ENCODE measurements at places on chromosomes 6 and 20.

- DNase-seq, result no peak
Observed at GRCh38 chr6:148293181-148293995, 49.2 kb upstream of the SASH1 start.

DNA sequence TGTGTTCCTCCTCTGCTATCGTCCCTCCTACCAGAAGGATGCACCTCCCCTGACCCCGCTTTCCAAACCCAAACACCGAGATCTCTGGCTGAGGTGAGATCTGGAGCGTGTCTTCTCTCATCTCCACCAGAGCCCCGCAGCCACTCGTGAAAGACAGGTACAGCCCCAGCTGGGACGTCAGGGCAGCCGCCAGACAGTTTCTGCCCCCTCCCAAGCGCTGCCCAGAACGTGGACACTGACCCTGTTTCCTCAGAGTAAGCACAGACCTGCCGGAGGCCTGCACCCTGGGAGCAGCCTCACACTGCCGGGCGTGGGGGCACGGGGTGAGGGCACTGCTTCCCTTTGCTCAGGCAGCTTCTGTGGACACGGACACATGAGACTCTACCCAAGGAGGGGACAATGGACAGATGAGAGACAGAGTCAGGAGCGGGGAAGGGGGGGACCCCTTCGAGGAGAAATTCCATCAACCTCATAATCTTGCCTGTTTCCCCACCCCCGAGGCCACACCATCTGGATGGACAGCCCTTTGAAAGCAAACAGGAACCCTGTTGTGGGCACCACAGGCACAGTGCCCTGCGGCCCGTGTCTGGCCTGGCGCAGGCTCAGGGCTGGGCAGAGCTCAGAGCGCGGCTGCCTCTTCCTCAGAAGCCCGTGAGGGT lies 210.6 kb downstream of the DLL1 start:
- no peak for DNase-seq

GRCh38 chr6:106743612-106744011 lies 114.2 kb downstream of the QRSL1 start:
- DNase-seq, result no peak

GRCh38 chr6:144064402-144065212 lies 30.8 kb downstream of the SF3B5 start:
- DNase-seq, result no peak

GRCh38 chr20:20827992-20828597 lies 115.7 kb upstream of the RALGAPA2 start:
- DNase-seq, result no peak

DNA sequence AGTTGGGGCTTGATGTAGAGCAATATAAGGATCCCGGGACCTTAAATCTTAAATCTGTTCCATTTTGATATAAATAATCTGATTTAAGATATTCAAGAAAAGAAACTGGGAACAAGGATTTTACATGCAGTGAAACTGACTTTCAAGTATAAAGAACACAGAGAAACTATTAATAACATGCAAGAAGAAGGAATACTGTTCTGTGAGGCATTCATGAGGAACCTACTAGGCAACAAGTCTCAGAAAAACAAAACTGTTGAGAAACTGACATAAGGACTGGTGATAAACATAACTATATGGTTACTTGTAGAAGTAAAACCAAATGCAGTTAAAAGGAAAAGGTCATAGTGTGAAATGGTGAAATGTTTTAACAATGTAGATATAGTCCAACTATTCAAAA lies 15.8 kb downstream of the HDDC2 start:
- no peak for DNase-seq

DNA sequence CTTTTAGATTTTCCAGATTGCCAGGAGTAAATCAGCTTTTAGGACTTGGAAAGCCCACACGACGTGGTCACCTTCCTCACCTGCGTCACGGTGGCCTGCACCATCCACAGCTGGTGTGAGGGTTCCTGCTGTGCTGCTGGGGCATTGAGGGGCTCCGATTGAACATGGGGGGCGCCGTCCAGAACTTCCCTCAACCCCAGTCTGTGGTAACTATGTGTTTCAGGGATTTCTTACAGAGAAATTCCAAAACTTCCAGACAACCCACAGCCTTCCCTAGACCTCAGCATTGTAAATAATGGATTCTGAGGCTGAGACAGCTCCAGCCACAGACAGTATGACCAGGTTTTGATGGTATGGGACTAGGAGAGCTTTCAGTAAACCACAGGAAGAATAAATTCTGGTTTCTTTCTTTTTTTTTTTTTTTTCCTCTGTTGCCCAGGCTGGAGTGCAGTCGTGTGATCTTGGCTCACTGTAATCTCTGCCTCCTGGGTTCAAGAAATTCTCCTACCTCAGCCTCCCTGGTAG lies 46.7 kb upstream of the IRF4 start:
- DNase-seq, result no peak

DNA sequence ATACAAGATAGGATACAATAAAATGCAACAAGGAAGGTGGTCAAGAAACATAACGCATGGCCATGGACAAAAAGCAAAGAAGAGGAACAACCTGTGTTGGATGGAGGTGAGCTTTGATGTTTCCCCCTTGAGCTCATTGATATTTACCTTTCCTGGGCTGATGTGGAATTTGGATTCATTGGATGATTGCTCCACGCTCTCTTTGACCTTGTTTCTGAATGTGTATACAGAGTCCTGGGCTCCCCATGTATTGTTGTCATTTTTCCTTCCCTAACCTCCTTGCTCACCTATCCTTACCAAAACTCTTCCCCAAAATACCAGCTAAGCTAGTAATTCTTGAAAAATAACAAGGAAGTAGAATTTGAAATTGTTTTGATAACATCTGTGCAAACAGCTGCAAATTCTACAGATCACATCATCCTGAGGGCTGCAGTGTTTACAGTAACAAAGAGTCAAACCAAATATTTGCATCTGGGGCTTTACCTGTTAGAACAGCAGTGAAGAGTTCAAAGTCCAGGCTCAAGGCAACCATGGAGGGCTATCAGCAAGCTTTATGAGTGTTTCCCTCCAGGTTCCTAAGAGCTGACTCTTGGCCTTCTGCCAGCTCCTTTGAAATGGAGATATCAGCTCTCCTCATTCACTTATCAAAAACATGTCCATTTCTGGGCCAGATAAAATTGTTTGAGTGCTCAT lies 214.3 kb upstream of the MARCKS start:
- no peak for DNase-seq

DNA sequence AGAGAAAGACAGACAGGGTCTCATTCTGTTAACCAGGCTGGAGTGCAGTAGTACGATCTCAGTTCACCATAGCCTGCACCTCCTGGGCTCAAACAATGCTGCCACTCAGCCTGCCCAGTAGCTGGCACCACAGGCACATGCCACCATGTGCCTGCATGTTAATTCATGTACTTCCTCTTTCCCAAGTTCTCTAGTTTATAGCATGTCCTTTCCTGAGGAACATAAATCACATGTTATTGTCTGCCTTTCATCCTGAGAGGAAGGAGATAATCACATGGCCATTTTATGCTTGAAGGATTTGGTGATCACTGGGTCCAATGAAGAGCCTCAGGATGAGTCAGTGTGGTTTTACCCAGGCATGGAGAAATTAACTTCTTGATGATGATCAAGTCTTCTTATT lies 47.9 kb downstream of the COL11A2 start:
- DNase-seq, result no peak

DNA sequence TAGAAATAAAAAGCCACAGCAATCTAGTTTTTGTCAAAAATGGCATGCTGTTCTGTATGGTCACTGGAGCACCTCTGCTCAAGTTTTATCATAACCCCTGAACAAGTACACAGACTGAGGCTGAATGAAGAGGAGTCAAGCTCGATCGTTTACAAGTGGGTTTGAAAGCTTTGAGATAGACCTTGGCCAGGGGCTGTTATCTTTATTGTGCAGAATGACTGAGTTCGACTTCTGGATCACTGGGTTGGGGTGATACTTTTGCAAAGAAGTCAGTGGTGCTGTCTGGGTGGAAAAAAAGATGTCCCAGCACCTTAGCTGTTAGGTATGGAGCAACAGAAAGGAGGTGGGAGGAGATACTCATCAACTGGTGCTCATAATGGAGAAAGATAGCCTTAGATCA lies 446.0 kb downstream of the HACE1 start:
- no peak for DNase-seq

DNA sequence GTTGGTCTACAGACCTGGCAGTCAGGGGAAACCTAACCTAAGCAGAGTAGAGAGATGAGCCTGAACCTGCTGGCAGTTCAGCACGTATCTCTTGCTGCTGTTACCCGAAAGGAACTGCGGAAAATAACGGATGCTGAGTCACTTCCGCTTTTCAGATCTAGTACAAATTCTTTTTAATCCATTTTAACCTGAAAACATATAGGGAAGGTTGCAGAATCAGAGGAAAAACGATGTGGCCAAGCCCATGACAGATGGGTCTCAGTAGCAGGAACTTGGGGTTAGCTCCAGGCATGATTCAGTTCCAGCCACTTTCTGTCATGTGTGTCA lies 351.9 kb upstream of the PRND start:
- DNase-seq, result no peak

GRCh38 chr6:87289571-87289970 lies 32.8 kb upstream of the SMIM8 start:
- DNase-seq, result no peak

- peak; percentile 25 for DNase-seq
Observed at GRCh38 chr6:12886961-12887775, 170.6 kb downstream of the PHACTR1 start.

GRCh38 chr6:143863771-143864170 lies 503 bp upstream of the ZC2HC1B start:
- no peak for DNase-seq

DNA sequence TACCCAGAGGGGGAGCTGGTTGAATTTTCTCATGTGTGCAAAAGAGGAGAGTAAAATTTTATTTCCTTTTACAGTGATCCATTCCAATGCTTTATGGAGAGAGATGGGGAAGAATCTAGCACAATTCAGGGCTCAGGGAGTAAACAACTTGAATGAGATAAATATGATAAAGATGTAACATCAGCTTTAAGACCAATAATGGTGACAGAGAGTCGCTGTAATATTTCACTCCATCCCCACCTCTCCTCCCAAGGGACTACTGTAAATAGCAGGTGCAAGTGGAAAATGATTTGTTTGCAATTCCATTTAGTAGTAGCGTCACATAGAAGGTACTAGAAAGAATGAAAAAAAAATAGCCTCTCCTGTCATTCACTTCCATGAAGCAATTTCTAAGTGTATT lies 4.8 kb downstream of the CRISP3 start:
- no peak for DNase-seq

GRCh38 chr20:44810061-44810390 lies 320 bp downstream of the RIMS4 start:
- no peak for DNase-seq

DNA sequence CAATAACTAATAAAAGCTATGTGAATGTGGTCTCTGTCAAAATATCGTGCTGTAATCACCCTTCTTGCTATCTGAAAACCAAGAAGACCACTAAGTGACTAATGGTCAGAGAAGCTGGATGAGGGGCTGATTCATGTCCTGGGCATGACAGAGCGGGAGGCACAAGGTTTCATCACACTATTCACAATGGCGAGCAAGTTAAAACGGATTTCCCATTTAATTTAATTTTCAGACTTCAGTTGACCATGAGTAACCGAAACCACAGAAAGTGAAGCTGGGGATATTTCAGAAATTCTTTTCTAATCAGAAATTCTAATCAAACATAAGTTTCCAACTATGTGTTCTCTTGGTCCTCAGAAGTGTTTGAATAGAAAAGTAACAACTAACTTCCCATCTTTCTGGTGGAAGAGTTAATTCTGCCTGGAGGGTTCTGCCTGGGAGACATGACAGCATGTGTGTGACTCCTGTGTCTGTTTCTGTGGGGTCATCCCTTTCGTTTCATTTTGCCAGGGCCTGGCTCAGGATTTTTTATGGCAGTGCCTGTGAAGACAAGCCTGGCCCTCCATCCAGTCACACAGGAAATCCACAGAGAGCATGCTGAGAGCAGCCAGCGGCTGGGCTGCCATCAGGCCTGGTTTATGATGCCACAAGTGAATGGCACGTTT lies 98.9 kb downstream of the FAM120B start:
- DNase-seq, result peak; percentile 95

DNA sequence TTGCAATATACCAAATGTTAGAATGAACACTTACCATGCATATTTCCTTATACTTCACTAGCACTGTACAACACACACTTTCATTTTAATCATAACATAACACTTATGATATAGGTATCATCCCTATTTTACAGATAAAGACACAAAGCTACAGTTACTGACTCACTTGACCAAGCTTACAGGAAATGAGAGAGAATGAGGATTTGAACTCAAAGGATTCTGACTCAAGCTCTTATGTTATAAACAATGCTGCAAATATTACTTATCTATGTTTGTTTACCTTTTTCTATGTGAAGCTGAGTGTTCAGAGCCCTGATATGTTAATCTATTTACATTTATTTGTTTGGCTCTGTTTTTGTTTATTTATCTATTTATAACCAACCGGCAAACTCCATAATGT lies 245.4 kb downstream of the PTPRK start:
- peak; percentile 83 for DNase-seq

- DNase-seq, result peak; percentile 8
Observed at GRCh38 chr6:57064809-57065208, 18.3 kb downstream of the KIAA1586 start.

DNA sequence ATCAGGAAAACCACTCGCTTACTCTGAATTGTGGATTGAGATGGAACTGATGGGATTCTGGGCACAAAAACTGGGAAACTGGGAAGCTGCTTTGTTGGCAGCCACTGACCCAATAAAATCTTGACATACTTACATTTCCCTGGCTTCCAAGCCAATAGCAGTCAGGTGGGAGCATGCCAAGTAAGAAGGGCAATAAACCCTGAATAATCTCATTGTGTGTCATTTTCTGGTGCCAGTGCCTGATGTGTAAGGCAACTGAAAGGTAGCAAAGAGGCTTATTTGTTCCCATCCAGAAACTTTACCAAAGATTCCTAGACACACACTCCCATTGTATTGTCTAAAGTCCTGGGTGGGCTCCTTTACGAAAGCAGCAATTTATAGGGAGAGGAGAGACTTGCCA lies 93.2 kb downstream of the TBX18 start:
- no peak for DNase-seq

DNA sequence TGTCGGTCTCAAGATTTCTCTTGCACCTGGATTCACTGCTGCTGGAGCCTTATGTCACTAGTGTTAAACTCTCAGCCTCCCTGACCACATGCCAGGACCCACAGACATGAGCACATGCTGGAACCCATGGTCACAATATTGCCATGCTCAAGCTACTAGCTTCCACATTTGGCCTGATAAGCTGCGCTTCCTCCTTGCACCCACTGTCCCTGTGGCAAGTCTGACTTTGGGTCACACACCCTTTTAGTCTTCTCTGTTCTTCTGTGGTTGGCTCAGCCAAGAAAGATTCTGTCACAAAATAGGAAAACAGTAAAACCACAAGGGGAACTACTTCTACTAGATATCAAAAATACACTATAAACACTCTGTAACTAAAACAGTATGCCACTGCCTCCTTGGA lies 68.9 kb upstream of the HDAC2 start:
- DNase-seq, result no peak

DNA sequence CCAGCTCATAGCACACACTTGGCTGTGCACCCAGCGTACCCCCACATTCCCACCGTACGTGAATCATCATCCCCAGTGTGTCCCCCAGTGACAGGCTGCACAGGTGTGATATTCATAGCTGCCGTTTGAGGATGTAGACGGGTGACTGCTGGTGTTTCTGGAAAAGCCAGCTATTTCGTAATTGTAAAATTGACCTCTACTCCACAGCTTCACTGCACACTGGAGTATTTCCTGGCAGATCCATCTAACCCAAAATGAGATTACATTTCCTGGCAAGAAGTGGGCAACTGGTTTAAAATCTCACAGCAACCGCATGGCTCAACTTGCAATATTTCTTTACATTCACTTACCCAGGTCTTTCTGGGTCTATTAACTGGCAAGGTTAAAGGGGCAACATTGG lies 30.3 kb downstream of the CD83 start:
- no peak for DNase-seq
